ENCODE measurements at places on chromosomes 1 and 21.

DNA sequence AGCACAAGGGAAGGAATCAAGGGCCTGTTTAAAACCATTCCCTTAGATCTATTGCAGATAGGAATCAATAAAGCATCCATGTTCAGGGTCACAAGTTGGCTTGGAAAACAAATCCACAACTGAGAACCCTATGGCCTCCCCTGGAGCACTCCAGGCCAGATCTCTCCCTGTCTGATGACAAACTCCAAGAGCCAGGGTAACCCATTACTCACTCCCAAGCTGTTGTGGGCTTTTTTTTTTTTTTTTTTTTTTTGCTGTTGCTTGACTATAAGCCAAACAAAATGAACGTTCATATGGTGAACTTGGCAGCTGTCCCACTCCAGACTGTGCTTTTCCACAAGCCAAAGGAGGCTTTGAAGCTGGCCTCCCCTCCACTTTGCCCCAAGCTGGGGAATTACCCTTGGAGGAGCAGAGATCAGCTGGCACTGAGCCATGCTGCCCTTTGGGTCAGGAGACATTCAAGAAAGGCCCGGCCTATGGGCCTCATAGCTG, 35.7 kb upstream of the VAV3 start:
- peak; percentile 85 for DNase-seq

- no peak for DNase-seq
Observed at GRCh38 chr1:69747207-69747606, 179.5 kb downstream of the LRRC7 start.

DNA sequence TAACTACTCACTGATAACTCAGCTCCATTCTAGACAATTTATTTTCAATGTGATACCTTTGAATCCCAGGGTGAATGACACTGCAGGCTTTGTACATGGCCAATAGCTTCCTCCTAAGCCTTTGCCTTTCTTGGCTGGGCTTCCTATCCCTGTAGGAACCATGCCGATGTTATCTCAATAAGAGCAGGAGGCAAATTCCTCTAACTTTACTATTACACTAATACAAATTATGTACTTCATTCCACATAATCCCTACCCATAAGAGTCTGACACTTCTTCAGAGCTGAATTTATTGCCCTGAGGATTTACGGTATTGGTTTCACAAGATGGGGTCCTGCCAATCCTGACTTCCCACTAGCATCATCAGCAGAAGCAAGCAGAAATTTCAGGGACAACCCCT, 14.0 kb downstream of the TGFBR3 start:
- no peak for DNase-seq

DNA sequence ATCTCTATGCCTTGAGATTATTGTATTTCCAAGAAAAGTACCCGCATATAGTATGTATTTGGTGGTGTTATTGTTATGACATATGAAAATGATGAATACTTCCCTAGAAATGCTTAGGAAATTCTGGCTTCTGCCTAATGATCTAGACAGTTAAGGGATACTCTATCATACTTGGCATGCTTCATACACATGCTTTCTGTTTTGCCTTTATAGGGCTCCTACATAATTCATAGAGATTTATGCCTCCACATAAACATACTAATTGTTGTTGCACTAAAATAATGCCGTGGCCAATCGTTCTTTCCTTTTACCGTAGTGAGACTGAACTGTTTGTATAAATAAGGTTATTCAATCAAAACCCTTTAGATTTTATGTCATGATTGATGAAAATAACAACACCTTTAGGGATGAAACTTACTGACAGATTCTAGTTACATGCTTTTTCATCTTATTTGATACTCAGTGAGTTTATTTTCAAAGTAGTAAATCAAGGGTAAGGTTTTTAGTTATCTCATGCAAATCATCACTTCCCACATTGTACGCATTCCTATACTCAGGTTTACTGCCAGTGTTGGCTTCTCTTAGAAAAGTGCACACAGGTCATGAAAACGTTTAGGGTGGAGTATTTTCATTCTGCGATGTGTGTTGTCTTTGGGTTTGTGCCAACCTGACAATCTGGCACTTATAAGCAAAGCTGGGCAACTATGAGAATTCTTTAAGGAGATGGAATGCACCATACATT, 40.5 kb upstream of the SCYL3 start:
- DNase-seq = no peak

DNA sequence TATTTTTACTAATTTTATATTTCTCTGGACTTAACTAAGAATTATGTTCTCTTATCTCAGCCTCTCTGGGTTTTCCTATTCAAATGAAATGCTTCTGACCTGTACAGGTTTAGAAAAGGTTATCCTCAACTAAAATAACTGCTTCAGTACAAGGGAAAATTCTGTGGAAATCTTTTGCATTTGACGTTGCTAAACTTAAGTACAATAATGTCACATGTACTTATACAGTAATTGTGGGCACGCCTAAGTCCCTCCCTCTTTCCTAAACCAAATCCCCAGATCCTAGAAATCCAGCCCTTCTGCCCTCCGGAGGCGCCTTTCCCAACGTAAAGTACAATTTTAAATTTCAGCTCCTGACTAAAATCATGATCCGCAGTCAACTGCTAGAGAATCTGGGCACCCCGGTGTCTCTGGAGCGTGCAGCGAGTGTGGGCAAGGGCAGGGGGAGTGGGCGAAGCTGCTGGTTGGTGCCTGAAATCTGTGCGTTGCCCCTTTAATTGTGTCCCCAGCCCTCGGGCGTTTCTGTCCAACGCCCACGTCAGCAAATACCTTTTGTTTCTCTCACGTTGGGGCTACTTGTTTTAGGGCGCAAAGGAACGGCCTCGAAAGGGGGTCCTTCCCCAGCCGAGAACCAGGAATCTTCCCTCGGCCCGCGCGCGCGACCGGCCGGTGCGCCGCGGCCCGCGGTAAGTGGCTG, at the start of gene ZBTB8A:
TSS of gene ZBTB8A (plus strand) at position 541 of the 697 bp plus-strand sequence. CDS start 53,505 bp downstream, outside the sequence.
- DNase-seq = peak; percentile 75

DNA sequence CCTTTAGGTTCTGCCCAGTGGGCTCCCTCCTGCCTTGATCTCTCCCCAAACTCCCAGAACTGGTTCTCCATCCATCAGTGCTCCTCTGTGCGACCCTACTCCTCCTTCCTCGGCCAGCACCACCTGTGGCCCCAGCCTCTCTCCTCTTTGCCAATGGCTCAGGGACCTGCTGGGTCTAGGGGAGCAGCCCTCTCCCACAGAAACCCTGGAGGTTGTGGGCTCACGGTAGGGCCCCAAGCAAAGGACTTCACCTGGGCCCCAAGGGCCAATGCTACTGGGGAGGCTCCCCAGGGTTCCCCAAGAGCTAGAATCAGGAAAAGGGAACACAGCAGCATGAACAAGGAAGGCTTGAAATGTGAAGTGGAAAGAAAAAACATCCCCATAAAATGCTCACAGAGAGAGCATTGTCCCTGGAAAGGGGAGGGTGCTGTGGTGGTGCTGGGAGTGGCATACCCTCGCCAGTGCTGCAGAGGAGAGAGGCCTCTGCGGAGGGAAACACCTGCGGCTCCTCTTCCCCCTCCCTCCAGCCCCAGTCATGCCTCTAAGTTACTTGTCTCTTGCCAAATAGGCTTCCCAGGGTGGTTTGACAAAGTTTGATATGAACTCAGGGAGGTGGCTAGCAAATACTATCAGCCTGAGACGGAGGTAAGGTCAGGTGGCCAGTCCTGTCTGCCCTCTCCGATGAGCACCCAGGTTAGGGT, 2.5 kb downstream of the TMEM63A start:
- DNase-seq = no peak

DNA sequence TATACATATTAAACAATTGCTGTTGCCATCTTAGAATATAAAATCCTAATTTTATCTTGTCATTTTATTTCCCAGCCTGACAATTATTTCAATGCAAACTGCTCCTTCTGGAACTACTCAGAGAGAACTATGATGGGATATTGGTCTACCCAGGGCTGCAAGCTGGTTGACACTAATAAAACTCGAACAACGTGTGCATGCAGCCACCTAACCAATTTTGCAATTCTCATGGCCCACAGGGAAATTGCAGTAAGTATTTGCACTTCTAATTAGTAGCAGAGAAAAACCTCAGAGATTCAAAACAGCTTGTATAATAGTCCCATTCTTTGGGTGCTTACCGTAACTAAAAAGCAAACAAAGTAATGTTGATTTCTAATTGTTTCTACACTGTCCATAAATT, 167.2 kb downstream of the ADGRL2 start:
- DNase-seq = no peak

DNA sequence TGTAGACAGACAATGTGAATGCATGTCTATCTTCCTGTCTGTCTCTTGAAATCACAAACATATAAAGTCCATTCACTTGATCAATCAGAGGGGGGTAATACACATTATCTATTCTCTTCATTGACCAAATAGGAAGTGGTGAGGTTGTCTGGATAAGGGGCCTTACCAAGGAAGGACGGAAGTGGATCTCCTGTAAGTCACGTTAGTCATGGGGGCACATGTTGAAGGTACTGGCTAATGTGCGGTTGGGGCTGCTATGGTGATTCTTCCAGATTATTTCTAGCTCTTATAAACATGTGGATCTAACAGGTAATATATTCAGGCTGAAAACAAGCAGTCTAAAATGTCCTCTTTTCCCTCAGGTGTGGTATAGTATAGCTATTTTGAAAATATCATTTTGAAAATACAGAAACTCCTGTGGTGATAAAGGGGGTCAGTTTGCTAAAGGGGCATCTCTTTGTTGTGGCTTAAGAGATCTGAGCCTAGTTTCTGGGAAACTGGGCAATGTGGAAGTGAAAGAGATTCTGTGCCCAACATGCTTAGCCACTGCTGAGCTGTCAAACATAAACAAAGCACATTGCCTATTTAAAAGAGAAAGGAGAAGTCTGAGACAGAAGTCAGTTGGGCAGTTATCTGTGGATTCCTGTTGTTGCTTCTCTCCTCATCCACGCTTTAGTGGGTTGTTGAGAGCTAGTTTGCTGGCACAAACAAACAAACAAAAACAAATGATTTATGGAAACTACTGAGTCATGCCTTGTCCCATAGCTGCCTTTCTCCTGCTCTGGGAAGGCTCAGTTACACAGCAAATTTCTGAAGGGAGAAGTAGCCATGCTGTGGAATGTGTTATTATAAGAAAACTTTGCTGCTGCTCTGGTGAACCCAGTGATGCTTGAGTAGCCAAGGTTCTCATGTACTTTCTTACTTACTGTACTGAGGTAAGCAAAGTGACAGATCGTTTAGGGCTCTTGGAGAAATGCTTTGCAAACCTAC, 166.9 kb downstream of the HLX start:
- DNase-seq = no peak

DNA sequence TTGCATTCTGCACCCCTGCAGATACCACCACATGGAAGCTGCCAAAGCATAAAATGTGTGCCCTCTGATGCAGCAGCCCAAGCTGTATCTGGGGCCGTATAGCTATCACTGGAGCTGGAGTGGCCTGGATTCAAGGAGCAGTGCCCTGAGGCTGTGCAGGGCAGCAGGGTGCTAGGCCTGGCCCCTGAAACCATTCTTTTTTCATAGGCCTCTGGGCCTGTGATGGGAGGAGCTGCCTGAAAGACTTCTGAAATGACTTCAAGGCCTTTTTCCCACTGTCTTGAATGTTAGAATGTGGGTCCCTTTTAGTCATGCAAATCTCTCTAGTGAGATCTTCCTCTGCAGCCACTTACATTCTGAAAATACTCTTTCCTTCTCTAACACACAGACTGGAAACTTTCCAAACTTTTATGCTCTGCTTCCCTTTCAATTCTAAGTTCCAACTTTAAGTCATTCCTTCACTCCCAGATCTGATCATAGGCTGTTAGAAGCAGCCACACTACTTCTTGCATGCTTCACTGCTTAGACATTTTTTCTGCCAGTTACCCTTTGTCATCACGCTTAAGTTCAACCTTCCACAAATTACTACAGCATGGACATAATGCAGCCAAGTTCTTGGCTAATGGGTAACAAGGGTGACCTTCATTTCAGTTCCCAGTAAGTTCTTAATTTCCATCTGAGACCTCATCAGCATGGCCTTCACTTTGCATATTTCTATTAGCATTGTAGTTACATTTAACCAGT, 42.4 kb downstream of the DRAM2 start:
- DNase-seq = no peak

DNA sequence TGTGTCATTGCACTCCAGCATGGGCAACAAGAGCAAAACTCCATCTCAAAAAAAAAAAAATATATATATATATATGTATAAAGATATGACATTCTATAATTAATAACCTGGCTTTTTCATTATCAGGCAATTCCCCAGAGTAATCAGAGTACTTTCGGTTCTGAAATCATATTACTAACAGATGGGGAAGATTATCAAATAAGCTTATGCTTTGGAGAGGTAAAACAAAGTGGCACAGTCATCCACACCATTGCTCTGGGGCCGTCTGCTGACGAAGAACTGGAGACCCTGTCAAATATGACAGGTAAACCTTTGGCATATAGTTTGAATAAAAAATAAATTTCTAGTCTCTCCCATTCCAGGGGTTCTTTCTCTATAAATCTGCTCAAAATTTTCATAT, 58.5 kb upstream of the SH3GLB1 start:
- DNase-seq = peak; percentile 28

DNA sequence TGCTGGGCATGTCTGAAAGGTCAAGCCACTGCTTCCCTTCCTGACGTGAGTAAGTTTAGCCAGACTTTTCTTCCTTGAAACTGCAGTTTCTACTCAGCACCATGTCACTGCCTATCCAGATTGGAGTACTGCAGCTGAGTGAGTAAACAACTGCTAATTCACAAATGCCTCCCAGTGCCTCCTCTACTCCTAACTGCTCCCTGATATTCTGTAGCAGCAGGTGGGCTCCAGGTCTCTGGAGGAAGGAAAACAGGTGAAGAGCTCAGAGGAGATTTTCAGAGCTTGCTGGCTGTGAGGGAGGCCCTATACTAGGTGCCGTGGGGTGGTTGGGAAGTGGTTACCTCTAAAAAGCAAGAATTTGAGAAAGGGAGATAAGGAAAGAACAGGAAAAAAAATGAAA, 96.5 kb downstream of the KIF14 start:
- DNase-seq = no peak

DNA sequence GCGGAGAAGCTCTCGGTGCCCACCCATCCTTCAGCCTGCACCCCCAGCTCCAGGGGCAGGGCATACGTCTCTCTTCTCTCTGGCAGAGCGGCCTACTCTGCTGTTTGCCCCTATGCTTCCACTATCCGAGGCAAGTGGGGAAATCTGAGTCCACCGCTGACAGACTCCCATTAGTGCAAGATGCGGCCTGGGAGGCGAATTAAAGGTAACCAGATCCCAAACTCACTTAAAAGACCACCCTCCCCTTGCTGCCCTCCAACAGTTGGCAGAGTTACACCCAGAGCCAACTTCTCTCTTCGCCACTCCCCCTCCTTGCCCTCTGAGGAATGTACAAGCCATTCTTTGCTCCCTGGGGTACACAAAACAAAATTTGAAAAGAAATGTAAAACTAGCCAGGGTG, 6.4 kb downstream of the FOXD3 start:
- no peak for DNase-seq

- no peak for DNase-seq
Observed at GRCh38 chr1:156026588-156026987, 5.8 kb upstream of the SSR2 start.

DNA sequence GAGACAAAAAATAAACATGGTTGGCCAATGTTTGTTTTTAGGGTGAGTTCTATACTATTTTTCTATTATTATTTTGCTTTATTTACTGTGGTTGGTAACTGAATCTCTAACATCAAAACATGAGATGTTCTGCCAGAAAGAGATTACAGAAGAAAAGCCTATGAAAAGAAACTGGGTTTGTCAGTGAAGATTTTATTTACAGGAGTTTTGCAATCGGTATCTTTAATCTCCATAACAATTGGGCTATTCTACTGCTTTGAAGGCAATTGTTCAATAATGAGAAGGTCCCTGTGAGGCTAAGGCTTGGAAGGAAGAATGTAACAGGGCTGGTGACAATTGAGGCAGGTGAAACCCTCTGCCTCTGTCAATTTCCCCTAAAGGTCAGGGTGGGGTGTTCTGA, 155.5 kb downstream of the CLIC6 start:
- DNase-seq = no peak
